AG10803 (cell line): ENCODE measurements at places on chromosomes 2 and 18.

- no peak for DNase-seq
Observed at GRCh38 chr2:51297488-51297887, 265.6 kb upstream of the NRXN1 start.

GRCh38 chr2:239180526-239181073 is 220.2 kb downstream of the HDAC4 start:
- DNase-seq: no peak

DNA sequence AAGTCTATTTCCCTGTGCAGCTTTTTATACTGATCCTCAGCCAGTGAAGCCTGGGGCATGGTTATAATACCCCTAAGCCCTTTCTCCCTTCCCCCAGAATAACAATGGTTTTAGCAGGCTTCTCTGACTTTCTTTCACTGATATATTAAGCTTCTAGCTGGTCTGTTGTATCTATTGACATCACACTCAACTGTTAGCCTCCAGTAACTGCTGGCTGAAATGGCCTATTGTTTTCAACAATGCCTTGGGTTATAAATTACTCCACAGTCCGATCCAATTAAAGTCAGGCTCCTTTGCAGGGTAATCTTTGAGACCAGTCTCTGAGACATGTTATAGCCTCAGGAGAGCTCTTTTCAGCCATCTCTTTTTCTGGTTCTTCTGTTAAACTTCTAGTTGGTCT is 2.9 kb upstream of the SLC9A4 start:
- no peak for DNase-seq

- peak; percentile 33 for DNase-seq
Observed at GRCh38 chr2:197191177-197191939, 119.2 kb downstream of the ANKRD44 start.

- DNase-seq: peak; percentile 48
Observed at GRCh38 chr18:305003-305501, 37.2 kb upstream of the THOC1 start.
